ENCODE measurements at places on chromosomes 3 and 15. TPM values are rescaled to one million over a fixed set of nuclear protein-coding genes. Genes with fewer than 3 reads are reported as not detected.
A peak's percentile ranks its signal among the peaks of the same experiment; 100 is the strongest.

DNA sequence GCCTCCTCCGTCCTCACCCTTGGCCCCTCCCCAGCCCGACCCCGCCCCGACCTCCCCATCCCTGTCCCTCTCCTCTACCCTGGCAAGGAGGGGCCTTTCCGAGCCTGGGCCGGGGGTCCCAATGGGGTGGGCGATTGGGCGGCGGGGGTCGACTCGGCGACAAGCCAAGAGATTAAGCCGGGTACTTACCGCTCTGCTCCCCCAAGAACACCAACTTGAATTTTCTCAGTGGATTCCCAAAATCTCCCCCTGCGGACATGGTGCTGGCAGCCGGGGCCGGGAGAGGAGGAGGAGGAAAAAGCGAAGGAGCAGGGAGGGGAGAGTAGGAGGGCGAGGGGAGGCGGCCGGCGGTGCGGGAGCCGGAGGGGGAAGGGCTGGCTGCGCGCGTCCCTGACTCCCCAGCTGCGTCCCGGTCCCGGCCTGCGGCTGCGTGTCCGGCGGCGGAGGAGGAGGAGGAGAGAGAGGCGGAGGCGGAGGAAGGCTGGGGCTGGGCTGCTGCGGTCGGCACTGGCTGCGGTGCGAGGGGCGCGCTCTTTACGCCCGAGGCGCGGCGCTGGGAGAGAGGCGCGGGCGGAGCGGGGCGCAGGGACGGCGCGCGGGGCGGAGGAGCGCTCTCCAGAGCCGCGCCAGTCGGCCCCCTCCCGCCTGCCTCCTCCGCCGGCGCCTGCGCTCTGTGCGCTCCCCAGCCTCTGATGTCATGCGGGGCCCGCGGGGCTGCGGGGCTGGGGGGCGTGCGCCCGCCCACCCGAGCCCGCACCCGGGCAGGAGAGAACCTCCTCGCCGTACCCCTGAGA lies at the start of gene RAB6B:
TSS of gene RAB6B (minus strand) at position 675 of the 794 bp plus-strand sequence. CDS start at position 259, 416 bp downstream.
- peak; percentile 58 for DNase-seq

GRCh38 chr3:13634615-13635014 lies 85.7 kb downstream of the FBLN2 start:
- no peak for DNase-seq

ST8SIA2 gene
- total RNA-seq, result 28.6 TPM

DNA sequence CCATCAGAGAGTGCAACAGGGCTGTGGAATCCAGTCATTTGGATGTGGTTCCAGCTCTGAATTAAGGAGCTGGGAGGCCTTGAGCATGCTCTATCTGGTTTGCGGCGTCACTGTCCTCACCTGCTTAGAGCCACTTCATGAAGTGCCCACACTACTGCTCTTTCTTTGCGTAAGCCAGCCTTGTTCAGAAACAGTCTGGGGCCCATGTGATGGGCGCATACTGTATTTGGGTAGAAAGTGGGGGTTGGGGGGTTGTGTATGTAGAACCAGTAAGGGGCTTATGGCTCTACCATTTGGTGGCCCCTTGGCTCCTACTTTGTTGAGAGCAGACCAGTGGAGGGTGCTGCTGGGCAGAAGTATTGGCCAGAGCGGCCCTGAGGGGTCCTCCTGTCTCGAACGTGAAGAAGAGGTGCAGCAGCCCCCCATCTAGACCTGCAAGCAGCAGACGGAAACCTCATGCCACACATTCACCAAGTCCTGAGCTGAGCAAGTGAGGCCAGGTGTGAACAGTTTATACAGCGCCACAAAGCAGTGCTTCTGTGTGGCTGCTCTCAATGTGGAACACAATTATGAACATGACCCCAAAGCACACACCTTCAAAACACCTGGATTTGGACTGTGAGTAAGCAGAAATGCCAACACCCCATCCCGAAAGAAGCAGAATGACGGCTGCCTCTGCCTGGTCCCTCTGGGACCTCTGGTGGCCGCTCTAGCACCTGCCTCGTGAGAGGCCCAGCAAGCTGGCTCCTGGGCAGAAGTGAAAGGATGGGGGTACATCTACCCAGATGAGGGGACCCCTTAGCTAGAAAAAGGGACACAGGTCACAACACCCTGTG lies 26.6 kb downstream of the SRPRB start:
- DNase-seq, result no peak

ARHGEF3 gene
- total RNA-seq, result 18.7 TPM

GRCh38 chr15:78872155-78872971 lies at the start of gene MORF4L1:
Gene MORF4L1, plus strand, starts transcription at chr15:78872890. Its CDS starts 128 bp downstream, at chr15:78873018.
- peak; percentile 95 for DNase-seq

TUBGCP5 gene
- 18.5 TPM for total RNA-seq

TNIK gene
- total RNA-seq, result 6.7 TPM

MKRN3 gene
- 10.1 TPM for total RNA-seq

DNA sequence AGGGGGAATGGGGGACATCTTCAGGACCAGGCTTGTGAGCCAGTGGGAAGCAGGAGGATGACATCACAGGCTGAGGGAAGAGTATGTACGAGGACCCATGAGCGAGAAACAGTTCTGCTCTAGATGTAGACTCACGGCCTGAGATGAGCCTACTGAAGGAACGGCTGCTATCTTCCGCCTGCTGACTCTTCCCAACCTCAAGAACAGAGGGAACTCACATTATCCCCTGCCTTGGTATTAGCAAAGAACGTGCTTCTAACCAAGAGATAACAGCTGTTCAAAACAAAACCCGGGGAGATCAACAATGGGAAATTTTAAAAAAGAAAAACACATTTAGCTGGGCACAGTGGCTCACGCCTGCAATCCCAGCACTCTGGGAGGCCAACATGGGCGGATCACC lies 25.3 kb downstream of the AVEN start:
- peak; percentile 92 for DNase-seq

Measured in myocyte (in vitro differentiated cells).